ENCODE measurements at places on chromosomes 12 and 14.

- DNase-seq, result no peak
Observed at GRCh38 chr12:72509891-72510290, 237.7 kb downstream of the TRHDE start.

- no peak for DNase-seq
Observed at GRCh38 chr14:99513183-99513694, 32.0 kb downstream of the CCNK start.

DNA sequence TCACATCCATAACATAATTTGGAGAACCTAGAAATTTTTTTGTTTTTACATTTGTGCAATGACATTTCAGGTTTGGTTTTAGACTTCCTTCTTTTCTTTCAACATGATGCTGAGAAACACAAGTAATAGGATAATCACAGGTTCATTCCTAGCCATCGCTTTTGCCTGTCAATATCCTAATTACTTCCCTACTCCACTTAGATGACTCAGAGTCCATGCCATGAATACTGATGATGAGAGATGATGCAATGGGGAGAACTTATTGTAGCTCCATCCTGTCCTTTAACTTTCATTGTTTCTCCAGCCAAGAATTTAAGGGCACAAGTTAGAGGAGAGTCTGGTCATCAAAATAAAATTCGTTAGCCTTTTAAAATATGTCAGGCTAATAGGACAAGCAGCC, 101.3 kb downstream of the PTPRO start:
- DNase-seq, result no peak

DNA sequence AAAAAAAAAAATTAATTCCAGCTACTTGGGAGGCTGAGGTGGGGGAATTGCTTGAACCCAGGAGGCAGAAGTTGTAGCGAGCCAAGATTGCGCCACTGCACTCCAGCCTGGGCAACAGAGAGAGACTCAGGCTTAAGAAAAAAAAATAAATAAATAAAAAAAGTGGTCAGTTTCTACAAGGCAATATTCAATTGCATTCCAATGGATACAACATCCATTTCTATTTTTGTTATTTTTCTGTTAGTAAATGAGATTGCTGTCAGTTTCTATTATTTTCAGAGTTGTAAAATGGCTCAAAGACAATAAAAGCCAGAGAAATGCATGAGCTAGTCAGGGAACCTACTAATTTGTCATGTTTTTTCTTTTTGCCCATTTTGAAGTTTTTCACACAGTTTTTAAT, 119.2 kb downstream of the PDE3A start:
- no peak for DNase-seq

GRCh38 chr12:66405395-66405794, 103.1 kb downstream of the HELB start:
- no peak for DNase-seq

GRCh38 chr12:68980476-68981212, 47.7 kb upstream of the CPM start:
- DNase-seq, result no peak

- DNase-seq, result no peak
Observed at GRCh38 chr12:57334219-57334618, 83.2 kb upstream of the STAC3 start.

GRCh38 chr12:26868447-26869103, 35.6 kb upstream of the ITPR2 start:
- DNase-seq, result no peak

DNA sequence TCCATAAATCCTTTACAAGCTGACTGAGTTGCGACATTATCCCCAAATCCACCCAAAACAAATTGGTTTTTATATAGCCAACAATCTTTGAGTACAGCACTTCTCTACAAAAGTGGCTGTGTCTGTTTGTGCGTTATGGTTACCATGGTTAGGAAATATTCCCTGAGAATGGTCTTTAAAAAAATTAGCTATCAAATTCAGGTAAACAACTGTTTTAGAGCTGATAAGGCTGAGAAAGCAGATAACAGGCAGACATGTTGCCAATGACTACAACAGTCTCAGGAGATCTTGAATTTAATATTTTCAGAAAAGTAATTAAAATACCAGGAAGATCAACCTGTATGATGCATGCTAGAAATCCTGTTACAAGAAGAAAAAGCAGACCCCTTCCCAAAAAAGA, 248.0 kb downstream of the RASSF9 start:
- DNase-seq, result no peak

DNA sequence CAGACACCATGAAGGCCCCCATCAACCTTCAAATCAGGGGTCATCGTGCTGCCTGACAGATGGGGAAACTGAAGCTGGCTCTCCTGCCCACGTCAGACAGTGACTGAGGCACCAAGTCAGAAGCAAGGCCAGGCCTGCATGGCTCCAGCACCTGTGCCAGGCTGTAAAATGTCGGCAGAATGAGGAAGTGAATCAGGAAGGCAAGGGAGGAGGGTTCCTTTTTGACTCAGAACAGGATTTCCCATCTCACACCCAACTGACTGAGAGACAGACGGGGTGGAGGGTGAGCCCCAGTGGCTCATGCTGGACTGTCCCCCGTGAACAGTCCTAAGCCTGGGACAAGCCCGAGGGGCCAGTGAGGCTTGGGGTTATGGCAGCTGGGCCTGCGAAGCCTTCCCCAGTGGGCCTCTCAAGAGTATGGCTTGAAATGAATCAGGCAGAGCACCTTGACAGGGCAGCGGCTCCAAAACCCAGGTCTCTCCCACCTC, 20.9 kb downstream of the SYNE3 start:
- DNase-seq, result no peak

DNA sequence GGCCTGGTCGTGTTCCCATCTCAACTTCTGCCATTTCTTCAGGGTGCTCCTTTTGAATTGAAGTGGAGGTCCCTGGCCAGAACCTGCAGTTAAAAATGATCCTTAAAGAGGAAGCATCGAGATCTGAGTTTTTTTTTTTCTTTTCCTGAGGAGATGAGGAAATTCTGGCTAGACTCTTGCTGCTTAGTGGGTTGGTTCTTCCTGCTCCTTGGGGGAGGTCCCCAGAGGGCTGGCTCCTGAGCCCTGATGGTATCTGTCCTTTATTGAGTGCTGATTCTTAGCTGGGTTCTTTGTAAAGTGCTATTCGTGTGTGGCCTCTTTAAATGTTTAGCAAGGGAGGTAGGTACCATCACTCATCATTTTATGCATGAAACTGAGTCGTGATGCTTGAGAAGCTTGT, 11.7 kb downstream of the PELI2 start:
- DNase-seq, result no peak

GRCh38 chr12:70695361-70696023, 58.3 kb upstream of the PTPRB start:
- no peak for DNase-seq

- DNase-seq, result peak; percentile 8
Observed at GRCh38 chr12:138898-139534, 72.4 kb downstream of the IQSEC3 start.

- DNase-seq, result no peak
Observed at GRCh38 chr12:92041742-92042141, 103.9 kb downstream of the BTG1 start.

- no peak for DNase-seq
Observed at GRCh38 chr14:94570440-94570839, 9.2 kb downstream of the SERPINA4 start.

GRCh38 chr14:32005628-32006027, 71.5 kb upstream of the ARHGAP5 start:
- DNase-seq, result no peak

- DNase-seq, result no peak
Observed at GRCh38 chr14:39851202-39851601, 419.0 kb upstream of the FBXO33 start.

GRCh38 chr14:53871951-53872350, 84.7 kb downstream of the BMP4 start:
- no peak for DNase-seq

- DNase-seq, result no peak
Observed at GRCh38 chr12:5733136-5733755, 211.8 kb downstream of the ANO2 start.

DNA sequence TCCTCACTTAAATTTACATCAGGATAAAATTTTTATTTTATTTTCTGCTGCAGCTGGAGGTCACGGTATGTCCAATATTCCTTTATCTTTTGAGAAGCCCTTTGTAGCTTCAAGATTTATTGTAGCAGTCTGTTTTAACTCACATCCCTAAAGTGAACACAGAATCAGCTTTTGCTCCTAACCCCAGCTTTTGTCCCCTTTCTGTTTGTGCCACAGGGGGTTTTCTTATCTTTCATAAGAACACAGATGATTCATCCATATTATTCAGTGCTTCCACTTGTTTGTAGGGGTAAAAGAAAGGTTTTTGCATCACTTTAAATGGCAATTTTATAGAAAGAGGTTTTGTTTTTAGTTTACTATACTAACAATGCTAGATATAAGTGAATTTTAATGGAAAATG, 21.8 kb upstream of the PIK3C2G start:
- DNase-seq, result no peak

DNA sequence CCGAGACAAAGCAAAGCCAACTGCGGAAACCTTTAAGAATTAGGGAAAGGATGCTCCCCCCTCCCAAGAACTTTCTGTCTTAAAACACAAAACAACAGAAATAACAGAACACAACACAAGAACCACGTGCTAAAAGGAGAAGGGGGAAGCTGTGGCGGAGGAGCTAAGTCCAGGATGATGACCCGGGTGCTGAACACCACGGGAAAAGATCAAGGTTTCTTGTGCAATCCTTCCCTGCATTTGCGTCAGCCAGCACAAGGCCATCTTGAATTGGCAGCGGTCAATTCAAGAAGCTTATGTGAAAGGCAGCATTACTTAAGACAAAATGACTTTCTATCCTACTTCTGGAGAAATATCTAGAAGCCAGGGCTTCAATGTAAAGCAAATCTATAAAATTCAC, 11.0 kb upstream of the CREBL2 start:
- DNase-seq, result no peak

- DNase-seq, result no peak
Observed at GRCh38 chr14:77177702-77178101, 3.9 kb upstream of the TMEM63C start.

- DNase-seq, result no peak
Observed at GRCh38 chr12:89787763-89788162, 79.1 kb upstream of the ATP2B1 start.

DNA sequence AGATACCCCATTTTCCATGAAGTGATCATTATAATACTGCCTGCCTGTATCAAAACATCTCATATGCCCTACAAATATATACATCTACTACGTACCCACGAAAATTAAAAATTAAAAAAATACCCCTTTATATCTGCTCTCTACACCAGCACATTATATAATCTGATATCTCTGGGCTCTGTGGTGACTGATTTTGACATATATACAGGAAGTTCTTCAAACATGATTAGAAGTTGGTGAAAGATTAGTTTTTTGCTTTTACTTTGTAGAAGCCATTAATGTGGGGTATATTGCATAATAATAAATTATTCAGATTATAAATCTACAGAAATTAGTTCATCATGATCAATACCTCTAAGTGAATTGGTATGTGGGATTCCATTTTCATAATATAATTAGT, 126.7 kb upstream of the MDM1 start:
- no peak for DNase-seq

DNA sequence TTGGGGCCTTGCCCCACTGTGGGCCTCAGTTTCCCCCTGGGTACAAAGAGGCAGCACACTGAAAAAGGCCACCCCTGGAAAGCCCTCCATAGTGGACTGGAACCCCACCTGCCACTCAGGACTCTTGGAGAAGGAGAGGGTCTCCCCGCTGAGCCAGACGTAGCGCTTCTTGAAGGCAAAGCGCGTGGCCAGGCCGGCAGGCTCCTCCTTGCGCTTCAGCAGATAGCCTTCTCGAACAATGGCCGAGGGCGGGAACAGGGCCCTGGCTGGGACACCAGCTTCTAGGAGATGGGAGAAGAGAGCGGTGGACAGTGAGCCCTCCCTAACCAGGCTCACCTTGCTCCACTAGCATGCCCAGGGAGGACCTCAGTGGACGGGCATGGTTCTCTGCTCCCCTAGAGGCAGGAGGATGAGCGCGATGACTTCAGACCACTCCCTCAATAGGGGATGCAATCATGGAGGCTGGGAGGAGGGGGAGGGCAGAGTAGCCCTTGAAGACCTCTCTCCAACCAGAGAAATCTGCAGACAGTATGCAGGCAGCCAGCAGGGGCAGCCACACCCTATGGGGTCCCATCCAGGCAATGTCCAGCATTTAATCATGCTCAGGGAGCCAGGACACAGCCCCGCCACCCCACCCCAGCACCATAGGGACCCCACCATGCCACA, 29.8 kb downstream of the RASAL1 start:
- DNase-seq, result no peak

GRCh38 chr12:82862876-82863649, 176.4 kb downstream of the TMTC2 start:
- no peak for DNase-seq

DNA sequence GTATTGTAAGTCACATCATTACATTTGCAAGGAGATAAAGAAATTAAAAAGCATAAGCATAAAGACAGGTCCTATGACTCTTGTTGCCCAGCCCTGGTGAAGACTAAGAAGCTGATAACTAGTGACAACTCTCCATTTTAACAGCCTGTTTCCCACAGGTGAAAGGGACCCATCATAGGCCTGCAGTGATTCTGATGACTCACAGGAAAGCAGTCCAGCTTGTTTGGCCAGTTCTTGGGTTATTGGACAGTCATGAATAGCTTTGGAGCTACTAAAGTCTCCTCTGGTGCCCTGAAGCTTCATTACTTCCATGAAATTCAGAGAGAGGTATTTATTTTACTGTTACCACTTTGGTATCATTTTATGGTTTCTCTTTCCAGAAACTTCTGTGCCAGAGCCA, 55.5 kb upstream of the DYRK2 start:
- no peak for DNase-seq

DNA sequence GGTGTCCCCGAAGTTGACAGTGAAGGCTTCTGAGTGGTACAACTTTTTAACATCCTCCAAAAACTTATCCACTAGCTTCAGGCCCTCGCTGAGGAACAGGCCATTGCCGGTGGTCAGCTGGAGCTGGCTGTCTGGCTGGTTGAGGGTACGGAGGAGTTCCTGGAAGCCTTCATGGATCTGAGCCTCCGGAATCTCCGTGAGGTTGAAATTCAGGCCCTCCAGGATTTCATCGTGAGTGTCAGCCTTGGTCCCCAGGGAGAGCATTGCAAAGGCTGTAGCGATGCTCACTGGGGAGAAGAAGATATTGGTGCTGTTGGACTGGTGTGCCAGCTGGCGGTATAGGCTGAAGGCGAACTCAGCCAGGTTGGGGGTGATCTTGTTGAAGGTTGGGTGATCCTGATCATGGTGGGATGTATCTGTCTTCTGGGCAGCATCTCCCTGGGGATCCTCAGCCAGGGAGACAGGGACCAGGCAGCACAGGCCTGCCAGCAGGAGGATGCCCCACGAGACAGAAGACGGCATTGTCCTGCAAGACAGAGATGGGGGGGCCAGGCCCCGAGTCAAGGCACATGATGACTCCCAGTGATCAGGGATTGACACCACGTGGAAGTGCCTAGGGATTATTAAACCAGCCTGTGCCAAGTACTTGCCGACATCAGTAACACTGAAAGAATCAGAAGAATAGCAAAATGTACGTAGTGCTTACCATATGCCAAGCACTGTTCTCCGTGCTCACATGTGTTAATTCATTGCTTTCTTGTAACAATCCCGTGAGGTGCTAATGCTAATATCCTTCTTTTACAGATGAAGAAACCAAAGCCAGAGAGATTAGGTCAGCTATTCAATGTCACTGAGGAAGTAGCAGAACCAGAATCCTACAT, 5.4 kb downstream of the SERPINA1 start:
- no peak for DNase-seq
